Stimulated activated CD4-positive, alpha-beta T cell treated with anti-CD3 and anti-CD28 coated beads, Interleukin-4, amount 100 ng/mL, for 48 hours (primary cell): ENCODE measurements at places on chromosomes 1 and 21.

- DNase-seq: peak; percentile 83
Observed at GRCh38 chr1:27044613-27045151, 32.0 kb upstream of the TENT5B start.

- no peak for DNase-seq
Observed at GRCh38 chr1:99557546-99558202, 88.2 kb upstream of the PALMD start.

DNA sequence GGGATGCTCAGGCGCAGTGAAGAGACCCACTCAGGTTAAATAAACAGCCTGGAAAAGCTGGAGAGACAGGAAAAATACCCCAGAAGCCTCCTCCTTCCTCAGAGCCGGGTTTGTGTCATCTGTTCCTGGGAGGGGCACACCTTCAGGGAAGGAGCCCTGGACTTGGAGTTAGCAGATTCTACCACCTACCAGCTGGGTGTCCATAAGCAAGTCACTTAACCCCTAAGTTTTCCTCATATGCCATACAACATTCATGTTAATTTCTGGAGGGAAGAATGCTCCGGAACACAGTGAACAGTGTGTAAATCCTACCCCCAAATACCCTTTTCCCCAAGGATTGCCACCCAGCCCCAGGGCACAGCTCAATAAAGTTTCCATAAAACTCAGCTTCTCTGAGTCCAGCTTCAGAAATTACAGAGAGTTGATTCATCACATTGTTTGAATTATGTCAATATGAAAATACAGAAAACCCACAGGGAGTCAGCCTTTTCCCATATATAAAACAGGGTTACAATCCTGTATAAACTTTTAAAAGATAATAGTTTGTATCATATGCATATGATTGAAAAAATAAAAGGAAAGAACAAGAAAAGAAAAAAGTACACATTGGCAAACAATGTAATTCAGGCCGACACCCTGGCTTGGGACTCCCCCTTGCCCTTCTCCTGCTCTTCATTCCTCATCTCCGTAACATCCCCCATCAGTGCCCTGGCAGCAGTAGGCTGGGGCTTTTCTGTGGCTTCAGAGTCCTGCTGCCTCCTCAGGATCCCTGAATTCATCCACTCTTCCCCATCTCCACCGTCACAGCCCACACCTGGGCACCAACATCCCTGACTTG, 291.8 kb upstream of the USP24 start:
- DNase-seq: no peak

- no peak for DNase-seq
Observed at GRCh38 chr1:232613752-232614381, 16.1 kb downstream of the SIPA1L2 start.

DNA sequence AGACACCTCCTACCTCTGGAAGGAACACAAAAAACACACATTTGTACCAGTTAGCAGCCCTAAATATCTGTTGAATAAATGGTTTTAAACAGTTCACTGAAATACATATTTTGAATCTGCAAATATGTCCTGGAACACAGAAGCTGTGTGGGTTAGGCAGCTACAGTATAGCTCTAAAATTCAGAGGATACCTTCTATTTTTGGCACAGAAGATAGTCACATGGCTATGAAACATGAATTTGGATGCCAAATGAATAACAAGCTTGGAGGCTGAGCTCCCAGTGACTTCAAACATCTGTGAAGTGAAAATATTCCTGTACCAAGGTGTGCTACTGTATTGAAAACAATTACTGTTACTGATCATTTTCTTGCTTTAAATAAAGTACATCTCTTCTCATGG, 391.5 kb upstream of the ADGRL2 start:
- DNase-seq: no peak

DNA sequence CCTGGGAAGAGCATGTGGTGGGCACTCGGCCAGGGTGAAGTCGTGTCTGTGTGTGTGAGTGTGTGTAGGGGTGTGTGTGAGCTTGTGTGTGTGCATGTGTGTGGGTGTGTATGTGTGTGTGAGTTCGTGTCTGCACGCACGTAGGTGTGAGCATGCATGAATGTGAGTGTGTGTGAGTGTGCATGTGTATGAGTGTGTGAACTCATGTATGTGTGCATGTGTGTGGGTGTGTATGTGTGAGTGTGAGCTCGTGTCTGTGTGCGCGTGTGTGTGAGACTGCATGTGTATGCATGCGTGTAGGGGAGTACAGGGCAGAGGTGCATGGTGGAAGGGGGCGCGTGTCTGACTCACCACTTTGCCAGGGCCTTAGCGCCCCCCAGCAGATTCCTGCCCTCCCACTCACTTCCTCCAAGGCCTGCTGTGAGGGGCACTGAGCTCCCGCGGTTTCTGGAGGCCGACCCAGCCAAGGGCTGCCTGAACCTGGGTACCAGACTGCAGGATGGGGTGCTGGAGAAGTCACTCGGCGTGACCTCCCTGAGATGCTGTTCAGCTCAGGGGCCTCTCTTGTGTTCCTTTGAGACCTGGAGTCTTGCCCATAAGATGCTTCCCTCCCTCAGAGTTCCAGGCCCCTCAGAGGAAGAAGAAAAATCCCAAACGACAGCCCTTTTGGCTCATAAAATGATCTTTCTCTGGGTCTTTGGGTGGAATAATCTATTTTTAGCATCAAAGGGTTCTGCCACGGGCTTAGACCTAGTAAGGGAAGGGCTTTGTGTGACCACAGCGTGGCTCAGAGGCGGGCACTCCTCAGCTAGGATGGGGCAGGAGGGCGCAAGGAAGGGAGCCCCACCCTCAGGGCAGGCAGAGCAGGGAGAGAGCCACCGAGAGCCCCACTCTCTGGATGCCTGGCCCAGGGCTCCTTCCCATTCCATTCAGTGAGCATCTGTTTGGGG, 41.1 kb upstream of the RUNX3 start:
- DNase-seq: no peak

DNA sequence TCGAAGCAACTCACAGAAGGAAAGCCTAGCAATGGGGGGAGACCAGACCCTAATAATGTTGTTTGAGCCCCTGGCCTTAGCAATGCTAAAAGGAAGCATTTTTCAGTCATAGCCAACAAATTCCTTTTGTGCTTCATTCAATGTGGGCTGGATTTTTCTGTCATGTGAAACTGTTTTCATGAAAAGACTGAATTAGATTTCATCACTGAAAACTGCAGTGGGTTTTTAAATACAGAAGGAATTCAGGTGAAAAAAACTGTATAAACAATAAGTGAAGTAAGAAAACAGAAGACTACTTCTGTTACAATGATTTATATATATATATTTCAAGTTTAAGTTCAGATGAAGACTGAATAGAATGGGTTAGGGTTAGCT, 204.8 kb downstream of the SMYD3 start:
- no peak for DNase-seq

DNA sequence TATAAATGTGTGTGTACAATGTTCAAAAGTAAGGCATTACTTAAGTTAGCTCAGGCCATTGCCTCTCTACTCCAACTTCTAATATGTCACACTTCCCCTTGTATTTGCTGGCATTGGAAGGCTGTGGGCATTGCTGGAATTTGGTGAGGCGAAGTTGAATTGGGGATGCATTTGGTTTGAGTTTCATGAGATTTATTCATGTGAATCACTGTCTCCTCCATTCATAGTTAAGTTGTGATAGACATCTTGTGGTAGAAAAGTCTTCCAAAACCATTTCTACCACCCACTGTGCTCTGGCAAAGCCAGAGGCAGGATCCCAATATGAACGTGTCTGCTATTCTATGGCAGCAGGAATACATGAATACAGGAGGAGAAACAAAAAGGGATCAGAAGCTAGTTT, 397.8 kb upstream of the USP24 start:
- DNase-seq: no peak

GRCh38 chr1:88647749-88648415, 36.2 kb upstream of the PKN2 start:
- no peak for DNase-seq

DNA sequence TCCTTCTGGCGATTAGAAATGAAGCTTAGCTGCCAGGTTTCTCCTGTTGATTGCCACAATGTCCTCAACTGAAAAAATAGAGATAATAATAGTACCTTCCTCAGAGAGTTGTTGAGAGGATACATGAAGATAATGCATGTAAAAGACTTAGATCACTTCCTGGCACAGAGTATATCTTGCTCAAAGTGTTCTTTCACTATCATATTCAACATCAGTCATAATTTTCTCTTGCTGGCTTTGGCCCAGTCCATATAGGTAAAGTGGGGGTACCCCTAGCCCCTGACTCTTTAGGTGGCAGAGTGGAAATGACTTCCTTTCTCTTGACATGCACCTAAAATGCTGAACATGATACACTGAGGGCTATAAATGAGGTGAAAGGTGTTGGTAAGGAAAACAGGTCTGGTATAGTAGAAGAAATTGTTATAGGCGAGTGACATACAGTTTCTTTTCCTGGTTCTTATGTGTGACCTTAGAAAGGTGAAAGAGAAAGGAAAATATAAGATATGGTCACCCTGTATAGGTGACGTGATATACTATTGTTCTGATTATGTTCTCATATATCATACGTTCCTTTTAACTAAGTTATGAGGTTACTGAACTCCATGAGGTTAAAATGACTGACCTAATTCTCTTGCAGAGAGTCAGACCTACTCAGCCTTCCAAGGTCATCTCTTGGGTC, 209.9 kb upstream of the DEPDC1 start:
- DNase-seq: no peak
